ENCODE measurements at places on chromosomes 13 and 19. TPM values are rescaled to one million over a fixed set of nuclear protein-coding genes. Genes with fewer than 3 reads are reported as not detected.

APLP1 gene
- total RNA-seq, result 0.68 TPM

FRY gene
- 0.52 TPM for total RNA-seq

CEACAM4 gene
- not detected for total RNA-seq

PVR gene
- total RNA-seq, result 14.5 TPM

MPND gene
- 15.6 TPM for total RNA-seq

C13orf46 gene
- 0.96 TPM for total RNA-seq

PSG3 gene
- total RNA-seq, result not detected

ODAD3 gene
- 0.32 TPM for total RNA-seq

NLRP9 gene
- not detected for total RNA-seq

MUC16 gene
- total RNA-seq, result not detected

DNA sequence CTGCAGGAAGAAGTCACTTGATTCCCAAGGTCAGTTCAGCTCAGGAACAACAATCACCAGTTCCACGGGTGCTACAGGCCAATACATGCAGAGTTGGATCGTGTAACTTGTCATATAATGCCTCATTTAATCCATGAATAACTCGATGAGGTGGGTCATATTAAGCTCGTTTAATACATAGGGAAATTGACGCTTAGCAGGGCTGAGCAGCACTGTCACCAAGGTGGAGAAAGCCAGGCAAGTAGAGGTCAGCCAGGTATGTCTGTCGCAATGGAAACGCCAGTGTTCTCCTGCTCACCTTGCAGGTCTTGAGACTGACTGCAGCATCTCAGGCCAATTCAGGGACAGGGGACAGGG is 52.3 kb downstream of the CCDC70 start:
- H3K36me3 ChIP-seq, result no peaks in the 10 kb centered on the region
- no peak overlapping the region for H3K4me3 ChIP-seq
- no peak overlapping the region for H3K27ac ChIP-seq
- no peak for DNase-seq
- peaks cover 21% of the 10 kb centered on the region for H3K4me1 ChIP-seq
- H3K27me3 ChIP-seq, result peaks cover 7% of the 10 kb centered on the region

DNA sequence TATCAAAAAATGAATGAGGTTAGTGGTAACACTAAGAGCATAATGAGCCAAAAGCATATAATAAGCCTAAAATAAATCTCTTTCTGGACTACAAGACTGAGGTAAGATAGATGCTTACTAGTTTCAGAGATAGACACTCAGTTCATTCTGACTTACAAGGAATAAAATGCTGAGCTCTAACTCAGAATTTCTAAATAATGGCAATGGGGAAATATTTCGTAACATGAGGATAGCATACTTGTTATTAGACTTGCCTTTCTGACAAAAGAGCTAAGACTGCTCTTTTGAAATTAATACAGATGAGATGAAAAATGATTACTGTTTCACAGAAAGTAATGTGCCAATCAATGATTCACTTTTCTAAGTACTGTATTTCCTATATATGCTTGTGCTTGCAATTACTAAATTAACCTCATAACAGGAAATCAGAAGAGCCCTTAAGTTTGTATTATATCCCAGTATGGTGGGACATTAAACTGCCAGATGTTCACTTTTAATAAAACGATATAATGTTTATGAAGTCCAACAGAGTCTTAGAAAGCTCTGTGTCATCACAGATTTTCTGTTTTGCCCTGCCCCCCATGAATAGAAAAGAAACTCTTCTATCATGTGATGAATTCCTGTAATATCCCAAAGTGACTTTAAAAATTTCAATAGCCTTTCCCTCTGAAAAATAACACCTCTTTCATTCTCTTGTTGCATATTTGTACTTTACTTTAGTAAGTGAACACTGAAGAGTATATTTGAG is 2771.0 kb upstream of the PCDH20 start:
- DNase-seq, result no peak
- no peaks in the 10 kb centered on the region for H3K4me1 ChIP-seq
- no peaks in the 10 kb centered on the region for H3K27me3 ChIP-seq
- no peak overlapping the region for H3K4me3 ChIP-seq

GRCh38 chr19:50686310-50687032 is 33.1 kb downstream of the SHANK1 start:
- no peak overlapping the region for H3K4me3 ChIP-seq
- no peak overlapping the region for H3K27ac ChIP-seq
- no peak for DNase-seq
- peaks cover 37% of the 10 kb centered on the region for H3K27me3 ChIP-seq

DNA sequence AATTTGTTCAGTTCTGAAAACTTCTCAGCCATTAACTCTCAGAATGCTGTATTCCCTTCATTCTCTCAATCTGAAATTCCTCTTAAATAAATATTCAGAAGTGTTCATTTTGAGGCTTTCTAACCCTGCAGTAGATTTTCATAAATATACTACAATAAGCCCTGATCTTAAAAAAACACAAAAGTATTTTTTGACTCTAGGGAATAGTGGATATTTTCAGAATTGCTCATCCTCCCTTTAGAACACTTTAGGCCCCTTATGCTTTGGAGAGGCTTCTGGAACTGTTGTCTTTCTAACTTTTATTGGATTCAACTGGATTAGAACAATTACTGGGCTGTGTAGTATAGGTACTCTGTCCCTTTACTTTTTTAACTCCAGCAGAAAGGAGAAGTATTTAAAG is 1662.6 kb upstream of the MIR17HG start:
- no peak overlapping the region for H3K4me3 ChIP-seq
- H3K27ac ChIP-seq, result no peak overlapping the region
- no peaks in the 10 kb centered on the region for H3K27me3 ChIP-seq

DNA sequence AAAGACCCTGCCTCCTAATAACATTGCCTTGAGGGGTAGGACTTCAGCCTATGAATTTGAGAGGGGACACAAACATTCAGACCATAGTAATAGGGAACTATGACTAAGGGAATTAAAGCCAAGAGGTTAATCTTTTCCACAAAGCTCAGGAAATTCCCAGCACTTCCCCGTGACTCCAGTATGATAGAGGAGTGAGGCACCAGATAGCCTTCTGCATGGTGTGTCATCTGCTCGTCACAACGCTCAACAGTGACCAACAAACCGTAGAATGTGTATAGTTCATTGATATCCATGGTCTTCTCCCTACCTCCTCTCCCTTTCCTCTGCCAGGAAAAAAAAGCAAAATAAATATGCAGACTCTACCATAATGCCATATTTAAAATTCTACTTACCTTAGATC is 64.4 kb downstream of the B3GLCT start:
- peaks cover 22% of the 10 kb centered on the region for H3K36me3 ChIP-seq
- H3K4me1 ChIP-seq, result no peaks in the 10 kb centered on the region
- no peaks in the 10 kb centered on the region for H3K27me3 ChIP-seq

GRCh38 chr19:52398081-52398441 is 412 bp downstream of the ZNF528 start:
- no peaks in the 10 kb centered on the region for H3K27me3 ChIP-seq
- H3K36me3 ChIP-seq, result peaks cover 85% of the 10 kb centered on the region
- peak overlapping the region; percentile 89 for H3K4me3 ChIP-seq
- peaks cover 13% of the 10 kb centered on the region for H3K4me1 ChIP-seq
- H3K27ac ChIP-seq, result peak overlapping the region; percentile 92

DNA sequence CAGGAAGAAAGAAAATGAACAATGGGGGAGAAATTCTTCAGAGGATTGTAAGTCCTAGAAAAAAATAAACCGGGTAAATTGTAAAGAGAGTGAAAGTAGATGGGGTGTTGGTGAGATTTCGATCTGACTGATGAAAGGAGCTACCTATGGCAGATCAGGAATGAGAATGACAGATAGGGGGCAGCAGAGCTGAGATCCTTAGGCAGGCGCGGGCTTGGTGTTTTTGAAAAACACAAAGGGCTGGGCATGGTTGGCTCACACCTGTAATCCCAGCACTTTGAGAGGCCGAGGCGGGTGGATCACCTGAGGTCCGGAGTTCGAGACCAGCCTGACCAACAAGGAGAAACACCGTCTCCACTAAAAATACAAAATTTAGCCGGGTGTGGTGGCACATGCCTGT is 1468.6 kb upstream of the SLC10A2 start:
- no peak overlapping the region for H3K27ac ChIP-seq
- H3K36me3 ChIP-seq, result no peaks in the 10 kb centered on the region
- H3K27me3 ChIP-seq, result no peaks in the 10 kb centered on the region
- DNase-seq, result no peak
- no peak overlapping the region for H3K4me3 ChIP-seq

GRCh38 chr19:11422163-11423065 is 3.3 kb upstream of the RGL3 start:
- H3K27ac ChIP-seq, result no peak overlapping the region
- H3K4me3 ChIP-seq, result peak overlapping the region; percentile 53
- peaks cover 71% of the 10 kb centered on the region for H3K27me3 ChIP-seq
- no peaks in the 10 kb centered on the region for H3K36me3 ChIP-seq
- H3K4me1 ChIP-seq, result peaks cover 27% of the 10 kb centered on the region

DNA sequence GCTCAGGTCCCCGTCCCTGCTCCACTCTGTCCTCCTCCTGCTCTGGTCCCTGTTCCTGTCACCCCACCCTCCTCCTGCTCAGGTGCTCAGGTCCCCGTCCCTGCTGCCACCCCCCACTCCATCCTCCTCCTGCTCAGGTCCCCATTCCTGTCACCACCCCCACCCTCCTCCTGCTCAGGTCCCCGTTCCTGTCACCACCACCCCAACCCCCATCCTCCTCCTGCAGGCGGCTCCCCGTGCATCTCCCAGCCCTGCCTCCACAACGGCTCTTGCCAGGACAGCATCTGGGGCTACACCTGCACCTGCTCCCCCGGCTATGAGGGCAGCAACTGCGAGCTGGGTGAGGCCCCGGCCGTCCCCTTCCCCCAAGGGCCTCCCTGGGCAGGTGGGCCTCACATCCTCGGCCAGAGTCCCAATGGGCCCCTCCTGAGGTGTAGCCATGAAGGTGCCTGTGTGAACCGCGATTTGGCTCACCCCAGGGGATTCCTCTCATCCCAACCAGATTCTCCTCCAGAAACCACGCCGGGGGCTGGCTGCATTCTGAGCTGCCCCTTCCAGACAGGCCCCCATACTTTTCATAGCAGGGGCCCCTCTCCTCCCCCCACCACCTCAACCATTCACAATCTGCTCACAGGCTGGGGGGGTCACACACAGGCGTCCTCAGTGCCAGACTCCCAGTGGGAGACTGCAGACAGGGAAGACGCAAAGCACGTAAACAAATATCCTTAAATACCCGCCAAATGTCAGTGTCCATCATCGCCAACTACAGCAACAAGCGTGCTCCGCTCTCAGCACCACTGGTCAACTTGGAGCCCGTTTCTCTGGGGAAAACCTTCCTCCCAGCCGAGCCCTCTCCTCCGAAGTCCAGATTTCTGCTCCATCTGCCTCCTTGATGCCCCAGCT is 4.6 kb downstream of the PROZ start:
- no peak overlapping the region for H3K4me3 ChIP-seq
- peak; percentile 18 for DNase-seq
- no peaks in the 10 kb centered on the region for H3K27me3 ChIP-seq
- H3K4me1 ChIP-seq, result peaks cover 19% of the 10 kb centered on the region

DNA sequence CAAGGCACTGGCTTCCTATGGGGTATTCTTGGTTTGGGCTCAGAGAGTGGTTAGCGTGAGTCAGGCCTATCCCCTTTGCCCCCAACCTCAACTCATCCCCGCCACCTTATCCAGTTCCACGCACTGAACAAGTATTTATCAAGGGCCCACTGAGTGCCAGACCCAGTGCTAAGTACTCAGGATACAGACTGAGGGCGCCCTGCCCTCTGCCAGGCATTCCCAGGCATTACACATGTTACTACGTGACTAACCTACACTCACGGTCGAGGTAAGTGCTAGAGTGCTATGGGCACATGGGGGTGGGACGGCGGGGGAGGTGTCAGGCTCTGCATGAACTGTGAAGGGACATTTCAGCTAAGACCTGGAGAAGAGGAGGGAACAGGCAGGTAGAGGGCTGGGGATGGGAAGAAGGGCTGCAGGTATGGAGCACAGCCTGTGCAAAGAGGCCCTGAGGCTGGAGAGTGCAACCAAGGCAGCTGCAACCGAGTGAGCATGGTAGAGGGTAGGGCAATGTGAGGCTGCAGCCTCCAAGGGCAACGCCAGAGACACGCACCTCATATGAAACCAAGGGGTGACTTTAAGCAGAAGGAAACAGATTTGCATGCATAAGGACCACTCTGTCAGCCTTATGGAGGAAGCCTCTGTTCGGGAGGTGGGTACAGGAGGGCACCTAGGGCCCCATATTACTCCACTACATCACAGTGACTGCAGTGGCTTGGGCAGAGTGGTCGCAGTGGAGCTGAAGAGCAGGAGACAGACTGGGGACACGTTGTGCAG is 22.5 kb downstream of the DHRS12 start:
- no peak for DNase-seq
- H3K4me1 ChIP-seq, result peaks cover under 1% of the 10 kb centered on the region
- no peak overlapping the region for H3K4me3 ChIP-seq
- H3K36me3 ChIP-seq, result peaks cover 5% of the 10 kb centered on the region

DNA sequence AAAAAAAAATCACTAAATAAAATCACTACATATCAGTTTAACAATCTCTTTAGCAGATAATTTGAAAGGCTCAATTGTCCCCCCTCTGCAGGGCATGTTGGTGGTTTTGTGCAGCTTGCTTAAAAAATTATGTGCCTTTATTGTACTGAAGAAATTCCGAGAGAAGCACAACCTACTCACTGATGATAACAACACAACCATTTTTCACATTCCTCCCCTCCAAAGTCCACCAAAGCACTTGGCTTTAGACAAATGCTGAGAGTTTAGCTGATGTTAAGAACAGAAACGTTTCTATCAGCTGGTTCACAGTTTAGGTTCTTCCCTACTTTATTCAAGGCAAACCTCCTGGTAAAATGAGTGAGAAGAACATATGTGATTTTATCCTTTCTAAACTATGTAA is 923 bp downstream of the DOCK9 start:
- no peak overlapping the region for H3K27ac ChIP-seq
- no peaks in the 10 kb centered on the region for H3K27me3 ChIP-seq
- DNase-seq, result no peak
- H3K4me3 ChIP-seq, result no peak overlapping the region
- H3K36me3 ChIP-seq, result peaks cover 2% of the 10 kb centered on the region

DNA sequence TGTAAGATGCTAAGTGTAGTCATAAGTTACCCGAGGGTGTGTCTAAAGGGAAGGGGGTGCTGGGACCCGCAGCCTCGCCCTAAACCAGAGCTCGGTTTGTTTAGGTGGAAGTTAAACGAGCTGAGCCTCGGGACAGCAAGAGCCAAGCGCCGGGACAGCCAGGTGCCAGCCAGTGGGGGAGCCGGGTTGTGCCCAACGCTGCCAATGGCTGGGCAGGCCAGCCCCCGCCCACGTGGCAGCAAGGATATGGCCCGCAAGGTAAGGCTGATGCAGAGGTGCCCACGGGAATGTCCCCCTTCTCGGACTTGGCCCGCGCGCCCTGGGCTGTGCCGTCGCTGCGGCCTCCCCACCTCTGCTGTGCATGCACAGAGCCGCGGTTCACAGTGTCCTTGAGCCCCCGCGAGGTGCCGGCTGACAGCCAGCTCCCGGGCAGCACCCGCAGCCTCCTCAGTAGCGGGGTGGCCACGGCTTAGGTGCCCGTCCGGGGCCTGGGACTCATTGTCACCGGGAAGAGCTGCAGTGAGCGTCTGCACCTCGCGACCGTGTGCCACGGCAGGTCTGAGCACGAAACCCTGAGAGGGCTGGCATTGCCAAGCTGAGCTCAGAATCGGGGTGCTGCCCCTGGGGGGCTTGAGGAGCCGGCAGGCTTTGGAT is 9.3 kb upstream of the RPS15 start:
- no peaks in the 10 kb centered on the region for H3K27me3 ChIP-seq
- H3K27ac ChIP-seq, result no peak overlapping the region
- H3K4me1 ChIP-seq, result peaks cover 2% of the 10 kb centered on the region
- DNase-seq, result no peak

GRCh38 chr19:33192010-33192409 is 2.1 kb upstream of the LRP3 start:
- H3K27me3 ChIP-seq, result peaks cover 44% of the 10 kb centered on the region
- H3K4me3 ChIP-seq, result no peak overlapping the region
- H3K36me3 ChIP-seq, result no peaks in the 10 kb centered on the region
- no peak for DNase-seq

GRCh38 chr13:22198641-22199217 is 527.9 kb downstream of the FGF9 start:
- no peaks in the 10 kb centered on the region for H3K27me3 ChIP-seq
- DNase-seq, result no peak
- H3K4me3 ChIP-seq, result no peak overlapping the region
- H3K36me3 ChIP-seq, result peaks cover 3% of the 10 kb centered on the region
- no peaks in the 10 kb centered on the region for H3K4me1 ChIP-seq

Data from activated naive CD8-positive, alpha-beta T cell treated with anti-CD3 and anti-CD28 coated beads for 36 hours (primary cell).